ENCODE measurements at places on chromosomes 13 and 19. TPM values are rescaled to one million over a fixed set of nuclear protein-coding genes. Genes with fewer than 3 reads are reported as not detected.

CABP5 gene
- not detected for total RNA-seq

LAIR1 gene
- total RNA-seq: 176 TPM

NEK5 gene
- total RNA-seq: 4.1 TPM

DBP gene
- total RNA-seq: 17.7 TPM

ZFP36 gene
- 208 TPM for total RNA-seq

- no peaks in the 10 kb centered on the region for H3K4me1 ChIP-seq
- no peaks in the 10 kb centered on the region for H3K27me3 ChIP-seq
- no peak for DNase-seq
- no peak overlapping the region for H3K4me3 ChIP-seq
Measured at GRCh38 chr13:113145496-113145895, 13.0 kb upstream of the PROZ start.

GRCh38 chr19:3360421-3361383 is 5.7 kb upstream of the NFIC start:
- peak overlapping the region; percentile 84 for H3K27ac ChIP-seq
- peaks cover 43% of the 10 kb centered on the region for H3K4me1 ChIP-seq
- no peaks in the 10 kb centered on the region for H3K27me3 ChIP-seq
- peak; percentile 79 for DNase-seq

- no peak overlapping the region for H3K4me3 ChIP-seq
- DNase-seq: no peak
- no peak overlapping the region for H3K27ac ChIP-seq
- peaks cover 4% of the 10 kb centered on the region for H3K4me1 ChIP-seq
- no peaks in the 10 kb centered on the region for H3K27me3 ChIP-seq
- H3K36me3 ChIP-seq: peaks cover 32% of the 10 kb centered on the region
Measured at GRCh38 chr13:75797719-75798118, 161.6 kb downstream of the LMO7 start.

DNA sequence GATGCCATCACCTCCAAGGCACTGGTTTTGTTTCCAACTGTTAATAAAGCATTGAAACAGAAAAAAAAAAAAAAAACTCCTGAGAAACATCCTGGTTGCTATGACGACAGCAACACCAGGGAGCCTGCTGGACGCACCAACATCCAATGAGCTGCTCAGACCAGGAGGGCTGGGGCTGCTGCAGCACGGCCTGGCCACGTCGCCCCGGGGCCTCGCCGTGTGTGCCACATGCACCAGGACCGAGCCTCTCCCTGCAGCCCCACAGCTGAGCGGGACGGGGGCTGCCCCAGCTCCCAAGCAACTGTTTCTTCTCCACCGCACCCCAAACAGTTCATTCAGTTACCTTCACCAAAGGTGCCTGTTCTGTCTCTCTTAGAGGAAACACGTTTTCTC is 54.5 kb downstream of the RASA3 start:
- no peaks in the 10 kb centered on the region for H3K27me3 ChIP-seq
- H3K4me1 ChIP-seq: peaks cover 12% of the 10 kb centered on the region
- H3K4me3 ChIP-seq: no peak overlapping the region
